ENCODE measurements at places on chromosomes 11 and 22.

DNA sequence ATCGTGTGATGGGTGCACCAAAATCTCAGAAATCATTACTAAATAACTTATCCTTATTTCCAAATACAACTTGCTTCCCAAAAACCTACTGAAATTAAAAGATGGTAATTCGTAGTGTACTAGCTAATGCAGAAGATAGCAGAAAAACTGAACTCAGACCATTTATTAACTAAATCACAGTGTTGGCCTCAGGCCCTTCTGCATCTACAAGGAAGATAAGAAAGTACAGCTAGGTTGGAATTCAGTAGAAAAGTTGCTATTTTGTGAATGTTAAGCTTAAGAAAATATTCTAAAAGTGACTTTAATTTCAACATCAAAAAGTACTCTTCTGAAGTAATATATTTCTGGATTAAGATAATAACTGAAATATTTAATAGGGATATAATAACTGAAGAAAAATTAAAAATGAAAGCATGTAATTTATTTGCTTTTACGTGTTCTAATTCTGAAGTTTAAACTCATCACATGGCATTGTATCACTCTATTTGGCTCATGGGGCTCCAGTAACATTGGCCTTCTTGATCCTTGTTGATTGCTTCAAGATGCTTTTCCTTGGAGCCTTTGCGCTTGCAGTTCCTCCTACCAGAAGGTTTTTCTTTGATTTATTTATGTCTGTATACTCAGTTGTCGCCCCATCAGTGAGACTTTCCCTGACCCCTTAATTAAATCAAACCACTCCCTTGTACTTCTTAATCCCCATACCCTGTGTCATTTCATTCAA lies 847.9 kb upstream of the ANO3 start:
- no peak for DNase-seq

DNA sequence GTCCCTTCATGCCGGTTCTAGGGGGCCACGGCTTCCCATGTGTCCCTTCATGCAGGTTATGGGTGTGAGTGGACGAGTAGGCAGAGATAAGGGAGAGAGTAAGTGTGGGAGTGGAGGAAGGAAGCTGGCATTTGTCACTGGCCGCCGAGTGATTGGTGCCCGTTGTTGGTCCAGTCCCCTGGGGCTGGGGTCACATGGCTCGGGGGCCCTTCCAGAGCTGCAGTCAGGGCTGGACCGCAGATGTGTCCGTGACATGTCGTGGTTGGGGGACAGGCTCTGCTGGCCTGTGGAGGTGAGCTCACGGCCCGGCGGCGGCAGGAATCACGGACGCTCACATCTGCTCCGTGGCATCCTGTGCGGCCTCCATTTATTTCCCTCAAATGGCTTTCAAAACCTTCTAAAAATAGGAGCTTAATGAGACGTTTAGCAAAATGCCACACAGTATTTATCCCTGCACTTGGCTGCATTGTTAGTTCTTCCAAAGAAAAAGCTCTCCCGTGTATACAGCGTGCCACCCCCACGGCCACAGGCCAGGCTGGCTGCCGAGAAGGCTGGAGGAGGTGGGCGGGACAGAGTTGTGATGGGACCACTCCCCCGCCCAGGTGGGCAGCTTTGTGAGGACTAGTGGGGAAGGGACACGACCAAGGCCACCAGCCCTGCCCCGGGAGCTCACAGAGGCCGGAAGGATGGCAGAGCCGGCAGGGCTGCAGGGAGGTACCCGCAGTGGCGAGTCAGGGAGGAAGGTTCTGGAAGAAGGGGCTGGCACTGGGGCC lies 386.7 kb downstream of the TBC1D22A start:
- no peak for DNase-seq

DNA sequence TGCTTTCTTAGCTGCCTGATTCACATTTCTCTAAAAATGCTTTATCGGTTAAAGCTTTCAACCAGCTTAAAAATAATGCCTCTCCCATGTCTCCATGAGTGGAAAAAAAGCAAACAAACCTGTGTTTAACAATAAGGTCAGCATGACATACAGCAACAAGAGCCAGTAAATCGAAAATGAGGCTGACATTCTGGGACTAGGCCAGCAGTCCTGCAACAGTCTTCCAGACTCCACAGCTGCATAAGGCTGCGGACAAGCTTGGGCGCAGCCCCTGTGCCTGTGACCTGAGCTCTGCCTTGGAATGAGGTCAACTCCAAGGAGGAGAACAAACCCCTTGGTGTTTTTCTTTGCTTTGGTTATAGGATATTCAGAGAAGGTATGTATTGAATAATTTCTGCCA lies 95.5 kb downstream of the PGR start:
- DNase-seq: no peak

- no peak for DNase-seq
Measured at GRCh38 chr11:117070016-117070415, 28.2 kb downstream of the SIK3 start.

Measured in SW480 (cell line).